ENCODE measurements at places on chromosomes 2 and 18.

DNA sequence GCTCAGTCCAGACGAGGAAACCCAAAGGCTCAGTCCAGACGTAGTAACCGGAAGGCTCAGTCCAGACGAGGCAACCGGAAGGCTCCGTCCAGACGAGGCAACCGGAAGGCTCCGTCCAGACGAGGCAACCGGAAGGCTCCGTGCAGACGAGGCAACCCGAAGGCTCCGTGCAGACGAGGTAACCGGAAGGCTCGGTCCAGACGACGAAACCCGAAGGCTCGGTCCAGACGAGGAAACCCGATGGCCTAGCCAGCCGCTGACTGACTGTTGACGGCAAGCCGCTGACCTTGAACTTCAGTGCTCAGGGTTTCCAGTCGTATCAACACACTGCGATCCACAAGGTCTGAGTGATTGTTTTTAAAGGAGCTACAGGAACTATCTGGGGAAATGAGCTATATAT is 150.7 kb upstream of the TPO start:
- DNase-seq, result no peak

DNA sequence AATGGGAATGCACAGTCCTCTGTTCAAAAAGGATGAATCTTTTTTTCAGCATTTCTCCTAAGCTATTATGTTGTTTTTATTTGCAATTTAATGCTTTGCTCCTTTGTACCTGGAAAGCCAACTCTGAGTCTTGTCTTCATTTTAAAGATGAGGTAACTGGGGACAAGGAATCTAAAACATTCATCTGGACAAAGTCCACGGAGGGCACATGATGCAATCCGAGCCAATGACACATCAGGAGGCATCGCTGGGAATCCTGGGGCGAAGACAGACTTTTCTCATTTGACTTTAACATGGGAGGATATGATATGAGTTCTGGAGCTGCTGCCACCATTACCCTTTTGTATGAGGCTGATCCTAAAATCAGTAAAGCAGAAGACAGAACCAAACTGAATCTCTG is 116.5 kb upstream of the REG3G start:
- no peak for DNase-seq

DNA sequence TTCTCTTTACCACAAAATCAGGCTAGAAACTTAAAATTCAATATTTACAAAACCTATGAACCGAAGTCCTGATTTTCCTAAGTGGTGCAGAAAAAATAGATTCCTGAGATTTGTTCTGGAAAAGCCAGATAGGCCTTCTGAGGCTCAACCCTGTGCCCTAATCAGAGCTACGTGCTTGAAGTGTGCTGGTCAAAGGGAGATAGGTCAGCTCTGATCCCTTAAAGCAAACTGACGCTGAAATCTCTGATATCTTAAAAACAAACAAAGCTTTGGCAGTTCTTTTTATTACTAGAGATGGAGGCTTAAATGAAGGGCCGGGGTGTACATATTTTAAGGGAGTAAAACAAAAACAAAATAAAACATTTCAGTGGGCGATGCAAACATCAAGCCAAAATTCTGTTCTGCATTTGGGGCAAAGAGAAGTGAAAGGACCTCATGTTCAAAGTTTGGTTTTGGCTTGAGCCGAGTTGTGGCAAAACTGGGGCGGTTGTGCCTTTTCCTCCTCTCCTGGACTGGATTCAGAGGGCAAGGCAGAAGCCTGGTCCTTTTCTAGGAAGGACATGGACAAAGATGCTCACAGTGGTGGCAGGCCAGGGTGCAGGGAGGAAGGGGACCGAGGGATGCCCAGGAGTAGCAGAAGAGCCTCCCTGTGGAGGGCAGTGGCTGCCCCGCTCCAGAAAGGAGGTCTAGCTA is 295.0 kb downstream of the CDCA7 start:
- no peak for DNase-seq

DNA sequence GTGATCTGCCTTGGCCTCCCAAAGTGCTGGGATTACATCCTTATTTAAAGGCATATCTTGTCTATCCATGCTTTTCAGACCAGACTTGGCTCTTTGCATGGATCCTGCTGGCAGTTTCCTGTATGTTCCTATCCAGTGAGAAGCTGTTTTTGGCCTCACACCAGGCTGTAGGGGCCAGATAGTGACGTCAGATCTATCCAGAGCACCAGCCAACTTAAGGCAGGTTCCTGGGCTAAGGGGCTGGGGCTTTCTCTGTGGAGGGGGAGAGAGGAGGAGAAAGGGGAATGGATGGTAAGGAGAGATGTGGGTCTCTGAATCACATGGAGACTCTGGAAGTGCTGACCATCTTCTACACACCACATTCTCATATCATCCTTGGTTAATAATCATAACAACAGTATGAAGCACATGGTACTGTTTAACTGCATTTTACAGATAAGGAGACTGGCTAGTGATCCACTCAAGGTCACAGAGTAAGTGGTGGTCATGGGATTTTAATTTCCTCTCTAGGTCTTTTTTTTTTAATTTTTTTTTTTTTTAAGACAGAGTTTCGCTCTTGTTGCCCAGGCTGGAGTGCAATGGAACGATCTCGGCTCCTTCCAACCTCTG is 2.0 kb upstream of the FAM117B start:
- no peak for DNase-seq

DNA sequence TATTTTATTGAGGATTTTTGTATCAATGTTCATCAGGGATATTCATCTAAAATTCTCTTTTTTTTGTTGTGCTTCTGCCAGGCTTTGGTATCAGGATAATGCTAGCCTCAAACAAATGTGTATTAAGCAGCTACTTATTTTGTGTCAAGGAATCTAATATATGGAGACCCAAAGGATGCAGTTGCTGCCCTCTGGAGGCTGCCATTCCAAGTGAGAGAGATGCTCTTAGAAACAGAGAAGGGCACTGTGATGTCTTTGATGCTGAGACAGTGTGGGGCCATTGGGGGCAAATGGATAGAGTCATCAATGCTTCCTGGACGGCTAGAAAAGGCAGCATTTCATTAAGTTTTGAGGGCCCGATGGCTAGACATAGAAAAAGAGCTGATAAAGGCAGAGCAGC is 292.6 kb downstream of the SETBP1 start:
- no peak for DNase-seq

- no peak for DNase-seq
Observed at GRCh38 chr2:159362816-159363251, 76.3 kb upstream of the WDSUB1 start.

DNA sequence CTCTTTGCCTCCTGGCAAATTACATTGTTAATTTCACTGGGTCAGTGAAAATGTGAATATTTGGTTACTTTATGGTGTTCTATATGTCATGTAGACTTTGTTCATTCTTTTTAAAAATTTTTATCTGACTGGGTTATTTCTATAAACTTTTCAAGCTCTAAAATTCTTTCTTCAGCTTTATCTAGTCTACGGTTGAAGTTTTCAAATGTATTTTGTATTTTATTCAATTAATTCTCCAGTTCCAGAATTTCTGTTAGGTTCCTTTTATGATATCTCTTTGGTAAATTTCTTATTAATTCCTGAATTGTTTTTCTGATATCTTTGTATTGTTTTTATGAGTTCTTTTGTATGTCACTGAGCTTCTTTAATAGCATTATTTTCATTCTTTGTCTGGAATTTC is 228.1 kb downstream of the LPIN1 start:
- no peak for DNase-seq

DNA sequence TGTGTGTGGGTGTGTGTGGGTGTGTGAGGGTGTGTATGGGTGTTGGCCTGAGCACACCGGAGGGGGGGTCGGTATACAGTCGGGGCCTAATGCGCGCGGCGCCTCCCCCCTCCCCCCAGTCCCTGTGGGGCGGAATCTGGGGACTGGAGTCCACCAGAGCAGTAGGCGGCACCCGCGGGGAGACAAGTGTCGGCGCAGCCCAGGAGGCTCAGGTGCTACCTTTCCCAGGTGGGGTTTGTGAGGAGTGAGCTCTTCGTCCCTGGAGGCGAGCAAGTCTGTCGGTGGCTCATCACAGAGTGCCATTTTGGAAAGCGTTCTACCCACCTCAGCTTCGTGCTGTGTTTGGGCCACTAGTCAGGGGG is 2896.1 kb upstream of the TEKT4 start:
- no peak for DNase-seq

DNA sequence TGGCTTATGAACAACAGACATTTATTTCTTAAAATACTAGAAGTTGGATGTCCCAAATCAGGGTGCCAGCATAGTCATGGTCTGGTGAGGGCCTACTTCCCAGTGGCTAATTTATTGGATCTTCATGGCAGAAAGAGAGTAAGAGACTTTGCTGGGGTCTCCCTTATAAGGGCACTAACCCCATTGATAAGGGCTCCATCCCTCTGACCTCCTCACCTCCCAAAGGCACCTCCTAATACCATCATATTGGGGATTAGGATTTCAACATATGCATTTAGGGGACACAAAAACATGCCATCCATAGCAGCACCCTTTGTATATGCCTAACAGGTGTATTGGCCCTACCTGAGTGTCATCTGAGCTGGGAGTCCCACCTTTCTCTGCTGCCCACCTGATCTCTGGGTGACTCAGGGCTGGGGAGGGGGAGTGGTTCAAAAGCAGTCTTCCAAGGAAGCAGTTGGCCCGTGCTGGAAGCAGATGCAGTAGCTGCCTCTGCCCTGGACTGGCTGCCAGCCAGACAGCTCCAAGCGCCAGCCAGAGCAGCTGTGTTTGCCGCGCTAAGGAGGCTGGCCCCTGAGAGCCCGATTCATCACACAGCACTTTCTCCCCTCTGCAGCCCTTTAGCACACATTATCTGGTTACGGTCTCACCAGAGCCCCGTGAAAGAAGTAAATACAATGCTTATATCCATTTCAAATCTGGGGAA is 84.6 kb downstream of the SMAD7 start:
- no peak for DNase-seq

- no peak for DNase-seq
Observed at GRCh38 chr2:186099826-186100225, 361.2 kb downstream of the FSIP2 start.

- DNase-seq, result no peak
Observed at GRCh38 chr2:72271276-72271614, 123.6 kb upstream of the CYP26B1 start.

- no peak for DNase-seq
Observed at GRCh38 chr2:239130041-239130440, 270.8 kb downstream of the HDAC4 start.

DNA sequence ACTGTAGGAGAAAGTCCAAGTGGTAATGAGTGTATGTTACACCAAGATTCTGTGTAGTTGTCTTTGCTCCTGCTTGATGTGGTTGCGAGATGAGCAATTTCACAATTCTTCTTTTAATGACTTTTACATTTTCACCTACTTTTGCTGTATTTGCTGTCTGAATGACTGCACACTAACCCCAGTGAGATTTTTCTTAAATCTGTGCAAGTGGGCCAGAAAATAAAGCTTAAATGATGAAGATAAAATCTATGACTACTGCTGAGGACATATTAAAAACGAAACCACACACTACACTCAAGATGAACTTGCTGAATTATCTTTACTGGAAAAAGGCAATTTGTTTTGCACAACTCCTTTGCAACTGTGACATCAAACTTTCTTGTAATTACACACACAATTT is 4.1 kb downstream of the LDAH start:
- DNase-seq, result no peak
